Pancreas (tissue), 10 donors: ENCODE measurements at places on chromosomes 7 and 10.
A peak's percentile ranks its signal among the peaks of the same experiment; 100 is the strongest.

DNA sequence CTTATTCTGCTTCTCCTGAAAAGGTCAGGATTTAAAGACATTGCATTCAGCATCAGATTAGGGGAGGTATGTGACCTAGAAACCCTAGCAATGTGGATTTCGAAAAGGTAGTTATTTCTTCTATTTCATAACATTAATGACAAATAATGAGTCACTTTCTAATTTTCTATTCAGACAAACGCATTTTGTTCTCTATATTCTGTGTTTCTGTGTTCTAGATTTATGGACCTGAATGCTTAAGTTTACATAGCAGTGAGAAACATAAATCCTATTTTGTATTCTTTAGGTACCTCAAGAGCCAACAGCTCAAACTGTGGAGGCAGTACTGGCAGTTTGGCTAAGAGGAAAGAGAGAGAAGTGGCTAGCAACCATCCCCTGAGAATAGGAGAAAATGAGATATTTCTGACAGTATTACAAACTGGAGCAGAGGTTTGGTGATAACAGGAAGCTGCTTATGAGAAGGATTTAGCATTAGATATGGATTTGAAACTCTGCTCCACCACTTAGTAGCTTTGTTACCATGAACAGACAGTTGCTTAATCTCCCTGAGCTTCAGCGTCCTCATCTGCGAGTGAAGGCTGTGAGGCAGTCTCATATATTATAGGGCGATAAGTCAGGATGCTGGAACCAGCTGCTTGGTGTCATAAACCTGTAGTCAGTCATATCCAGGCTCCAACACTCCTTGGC is 28.2 kb downstream of the CDK14 start:
- no peaks in the 10 kb centered on the region for H3K27me3 ChIP-seq
- H3K4me3 ChIP-seq = no peak overlapping the region
- DNase-seq = no peak
- H3K27ac ChIP-seq = no peak overlapping the region

DNA sequence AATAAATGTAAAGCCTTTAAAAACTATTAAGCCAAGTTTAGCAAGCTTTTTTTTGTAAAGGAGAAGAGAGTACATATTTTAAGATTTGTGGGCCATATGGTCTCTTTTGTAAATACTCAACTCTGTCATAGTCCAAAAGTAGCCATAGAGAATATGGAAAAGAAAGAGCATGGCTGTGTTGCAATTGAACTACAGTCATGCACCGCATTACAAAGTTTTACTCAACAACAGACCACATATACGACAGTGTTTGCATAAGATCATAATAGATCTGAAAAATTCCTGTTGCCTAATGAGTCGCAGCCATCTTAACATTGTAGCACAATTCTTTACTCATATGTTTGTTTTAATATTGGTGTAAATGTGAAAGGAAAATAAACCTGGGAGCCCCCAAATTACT is 440.8 kb downstream of the HTR7 start:
- no peaks in the 10 kb centered on the region for H3K27me3 ChIP-seq
- no peak overlapping the region for H3K4me3 ChIP-seq

- DNase-seq = no peak
- peak overlapping the region; percentile 57 for H3K27ac ChIP-seq
- no peaks in the 10 kb centered on the region for H3K36me3 ChIP-seq
- H3K27me3 ChIP-seq = no peaks in the 10 kb centered on the region
Observed at GRCh38 chr10:114561008-114561523, 97.0 kb downstream of the ABLIM1 start.

DNA sequence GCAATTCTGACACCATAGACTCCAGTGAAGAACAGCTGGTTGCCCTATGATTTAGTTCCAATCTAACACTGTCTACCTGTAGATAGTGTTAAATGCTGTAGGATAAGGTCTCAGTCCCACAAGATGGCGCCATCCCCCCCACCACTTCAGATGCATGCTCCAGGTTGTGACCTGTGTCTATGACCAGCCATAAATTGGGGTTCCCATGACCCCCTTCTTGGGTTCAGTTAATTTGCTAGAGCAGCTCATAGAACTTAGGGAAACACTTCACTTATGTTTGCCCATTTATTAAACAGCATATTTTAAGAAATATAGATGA is 13.1 kb downstream of the CCSER2 start:
- H3K27me3 ChIP-seq = no peaks in the 10 kb centered on the region
- DNase-seq = no peak
- H3K4me1 ChIP-seq = peaks cover 13% of the 10 kb centered on the region
- no peak overlapping the region for H3K4me3 ChIP-seq
- H3K27ac ChIP-seq = no peak overlapping the region

DNA sequence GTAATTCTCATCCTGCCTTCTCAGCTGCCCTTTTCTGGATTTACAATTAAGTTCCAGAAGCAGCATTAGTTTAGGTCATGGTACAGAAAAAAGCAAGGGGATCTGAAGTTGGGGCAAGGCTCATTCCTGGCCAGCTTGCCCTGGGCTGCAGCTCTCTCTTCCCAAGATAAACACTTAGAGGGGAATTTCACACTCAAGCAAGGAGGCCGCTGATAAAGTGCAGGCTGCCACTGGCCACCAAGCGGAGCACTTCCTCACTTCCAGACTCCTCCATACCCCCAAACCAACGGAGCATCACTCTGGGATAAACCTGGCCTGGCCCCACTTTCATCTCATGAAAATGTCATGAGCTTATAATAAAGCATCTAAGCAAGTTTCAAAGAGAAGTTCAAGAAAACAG is 445.5 kb upstream of the MKI67 start:
- H3K27me3 ChIP-seq = no peaks in the 10 kb centered on the region
- no peaks in the 10 kb centered on the region for H3K4me1 ChIP-seq
- no peaks in the 10 kb centered on the region for H3K36me3 ChIP-seq
- DNase-seq = no peak
- no peak overlapping the region for H3K27ac ChIP-seq

DNA sequence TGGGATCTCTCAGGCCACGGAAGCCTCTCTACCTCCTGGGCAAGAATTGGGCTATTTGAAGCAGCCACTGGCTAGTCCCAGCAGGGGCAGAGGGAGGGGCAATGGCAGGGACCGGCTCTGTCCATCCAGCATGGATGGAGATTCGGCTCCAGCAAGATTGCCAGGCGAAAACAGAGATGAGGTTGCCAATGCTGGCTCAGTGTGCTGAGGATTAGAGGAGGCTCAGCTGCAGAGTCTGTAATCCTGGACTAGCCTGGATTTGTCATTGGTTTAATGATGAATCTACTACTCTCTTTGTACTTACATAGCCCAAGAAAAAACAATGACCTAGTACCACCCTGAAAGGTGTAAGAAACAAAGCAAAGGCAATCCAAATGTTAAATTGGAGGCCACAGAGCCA is 112.2 kb upstream of the PDCD4 start:
- no peak overlapping the region for H3K4me3 ChIP-seq
- no peak overlapping the region for H3K27ac ChIP-seq
- no peaks in the 10 kb centered on the region for H3K27me3 ChIP-seq
- H3K4me1 ChIP-seq = no peaks in the 10 kb centered on the region
- no peaks in the 10 kb centered on the region for H3K36me3 ChIP-seq
- no peak for DNase-seq

DNA sequence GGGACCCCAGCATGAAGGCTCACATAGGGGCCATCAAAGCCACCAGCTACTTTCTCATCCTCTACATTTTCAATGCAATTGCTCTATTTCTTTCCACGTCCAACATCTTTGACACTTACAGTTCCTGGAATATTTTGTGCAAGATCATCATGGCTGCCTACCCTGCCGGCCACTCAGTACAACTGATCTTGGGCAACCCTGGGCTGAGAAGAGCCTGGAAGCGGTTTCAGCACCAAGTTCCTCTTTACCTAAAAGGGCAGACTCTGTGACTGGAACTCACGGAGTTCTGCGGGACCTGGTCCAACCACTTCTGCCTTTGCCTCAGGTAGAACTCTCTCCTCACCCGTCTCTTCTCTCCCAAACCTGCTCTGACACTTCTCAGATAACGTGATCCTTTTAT is 945 bp downstream of the TAS2R40 start:
- no peaks in the 10 kb centered on the region for H3K4me1 ChIP-seq
- no peak for DNase-seq
- no peak overlapping the region for H3K27ac ChIP-seq
- no peaks in the 10 kb centered on the region for H3K27me3 ChIP-seq
